Chondrocyte (in vitro differentiated cells): ENCODE measurements at places on chromosomes 1 and 21. TPM values are rescaled to one million over a fixed set of nuclear protein-coding genes. Genes with fewer than 3 reads are reported as not detected.

LAMB3 gene
- 5.5 to 6.5 TPM (median 6.3 TPM) in 3 replicates for total RNA-seq

ST6GALNAC3 gene
- total RNA-seq, result 1.6 to 4.7 TPM (median 3.5 TPM) in 3 replicates

OSCP1 gene
- total RNA-seq, result 4.5 to 7.3 TPM (median 6.2 TPM) in 3 replicates

A3GALT2 gene
- total RNA-seq, result 0.27 TPM in 1 of 3 replicates, not detected in the others

BMP8A gene
- 0.12 TPM in 1 of 3 replicates, not detected in the others for total RNA-seq

EEIG2 gene
- 13.7 to 14.2 TPM (median 13.8 TPM) in 3 replicates for total RNA-seq
